Thoracic aorta (tissue), 2 donors: ENCODE measurements at places on chromosomes 13 and 19. TPM values are rescaled to one million over a fixed set of nuclear protein-coding genes. Genes with fewer than 3 reads are reported as not detected.

Gene TTC9B
- not detected for total RNA-seq

Gene LRFN3
- 26.7 TPM for total RNA-seq

Gene PSG2
- total RNA-seq: not detected

Gene LENG9
- 14.4 TPM for total RNA-seq

Gene CGB5
- not detected for total RNA-seq

DNA sequence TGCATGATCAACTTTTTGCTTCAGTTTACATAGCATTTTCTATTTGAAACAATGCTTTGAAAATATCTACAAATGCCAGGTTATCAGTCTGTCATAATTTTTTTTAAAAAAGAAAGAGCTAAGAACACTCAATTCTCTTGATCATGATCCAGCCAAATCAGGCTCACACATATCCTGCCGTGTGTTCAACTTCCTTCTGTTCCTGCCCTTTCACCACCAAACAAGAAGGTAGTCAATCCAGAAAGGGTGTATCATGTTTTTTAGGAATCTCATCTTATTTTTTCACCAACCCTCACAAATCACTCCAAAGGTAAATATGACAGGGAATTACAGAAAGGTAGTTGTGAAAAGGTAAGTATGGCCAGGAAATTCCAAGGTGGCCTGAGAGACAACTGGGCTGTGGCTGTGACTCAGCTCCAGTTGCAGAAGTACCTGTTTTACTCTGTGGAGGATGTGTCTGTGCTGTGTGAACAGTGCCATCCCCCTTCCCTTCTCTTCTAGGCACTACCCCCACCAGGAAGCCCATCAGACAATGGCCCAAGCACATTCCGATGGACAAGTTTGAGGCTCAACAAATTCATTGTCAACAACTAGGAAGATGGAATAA, 138.8 kb upstream of the GJB6 start:
- no peak overlapping the region for H3K4me3 ChIP-seq
- H3K36me3 ChIP-seq: no peaks in the 10 kb centered on the region
- no peak overlapping the region for H3K27ac ChIP-seq

DNA sequence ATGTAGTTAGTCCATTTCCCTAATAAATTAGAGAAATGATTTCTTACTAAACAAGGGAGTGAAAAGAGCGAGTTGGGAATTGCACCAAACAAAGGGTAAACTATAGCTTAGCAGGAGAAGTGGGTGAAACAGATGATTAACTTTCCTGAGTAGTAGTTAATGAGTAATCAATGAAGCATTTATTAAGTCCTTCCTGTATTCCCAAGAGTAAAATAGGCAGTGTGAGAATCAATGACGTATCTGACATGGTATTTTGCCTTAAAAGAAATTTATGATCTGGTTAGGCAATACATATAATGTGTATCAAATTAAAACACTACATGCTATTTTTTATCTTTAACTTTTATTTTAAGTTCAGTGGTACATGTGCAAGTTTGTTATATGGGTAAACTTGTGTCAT, 142.8 kb downstream of the KLF5 start:
- H3K27ac ChIP-seq: no peak overlapping the region
- no peak overlapping the region for H3K4me3 ChIP-seq
- H3K36me3 ChIP-seq: no peaks in the 10 kb centered on the region
- no peak for DNase-seq
- H3K4me1 ChIP-seq: no peaks in the 10 kb centered on the region

GRCh38 chr13:109154146-109154545, 524.7 kb downstream of the MYO16 start:
- no peaks in the 10 kb centered on the region for H3K36me3 ChIP-seq
- no peak for DNase-seq

- H3K36me3 ChIP-seq: peaks cover 4% of the 10 kb centered on the region
- H3K4me1 ChIP-seq: peaks cover 40% of the 10 kb centered on the region
- DNase-seq: no peak
- no peak overlapping the region for H3K27ac ChIP-seq
- no peaks in the 10 kb centered on the region for H3K27me3 ChIP-seq
These were observed 6.9 kb upstream of the ZNF580 start for GRCh38 chr19:55633861-55634260.

- H3K4me3 ChIP-seq: no peak overlapping the region
- H3K4me1 ChIP-seq: no peaks in the 10 kb centered on the region
- H3K27me3 ChIP-seq: no peaks in the 10 kb centered on the region
These were observed 768 bp upstream of the CYSLTR2 start for GRCh38 chr13:48652851-48653471.

DNA sequence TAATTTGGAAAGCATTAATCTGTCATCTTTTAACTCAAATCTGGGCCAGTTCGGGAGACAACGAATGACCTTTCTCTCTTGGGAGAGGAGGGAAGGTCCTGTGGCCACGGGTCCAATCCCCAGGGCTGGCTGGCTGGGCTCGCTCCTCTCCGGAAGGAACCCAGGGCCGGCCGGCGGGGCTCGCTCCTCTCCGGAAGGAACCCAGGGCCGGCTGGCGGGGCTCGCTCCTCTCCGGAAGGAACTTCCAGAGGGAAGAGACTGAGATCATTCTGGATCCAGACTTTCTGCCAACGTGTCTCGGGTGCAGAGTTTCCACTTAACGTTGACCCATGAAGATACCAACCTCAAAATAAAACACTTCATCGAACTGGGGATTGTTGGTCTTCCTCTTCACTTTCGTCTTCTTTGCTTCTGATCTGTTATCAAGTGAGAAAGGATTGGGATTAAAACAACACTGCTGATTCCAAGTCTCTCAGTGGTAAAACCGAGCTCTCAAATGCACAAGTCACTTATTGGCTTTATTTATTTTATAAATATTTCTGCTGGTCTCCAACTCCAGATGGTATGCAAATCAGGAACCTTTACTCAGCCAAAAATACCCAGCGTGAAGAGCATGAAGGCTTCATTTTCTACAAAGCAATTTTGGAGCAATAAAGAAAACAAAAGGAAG, 53.3 kb upstream of the C13orf46 start:
- H3K27ac ChIP-seq: peak overlapping the region; percentile 70
- peaks cover 22% of the 10 kb centered on the region for H3K4me1 ChIP-seq
- peaks cover 22% of the 10 kb centered on the region for H3K36me3 ChIP-seq
- no peak for DNase-seq
- peak overlapping the region; percentile 61 for H3K4me3 ChIP-seq
- H3K27me3 ChIP-seq: no peaks in the 10 kb centered on the region

- H3K27ac ChIP-seq: peak overlapping the region; percentile 89
- no peaks in the 10 kb centered on the region for H3K36me3 ChIP-seq
- peak overlapping the region; percentile 78 for H3K4me3 ChIP-seq
- no peak for DNase-seq
- no peaks in the 10 kb centered on the region for H3K27me3 ChIP-seq
These were observed 2.0 kb downstream of the LRCH1 start for GRCh38 chr13:46554951-46555350.

GRCh38 chr19:5331790-5332189, 8.8 kb downstream of the PTPRS start:
- no peak for DNase-seq
- H3K27ac ChIP-seq: no peak overlapping the region
- H3K27me3 ChIP-seq: no peaks in the 10 kb centered on the region
- no peak overlapping the region for H3K4me3 ChIP-seq

DNA sequence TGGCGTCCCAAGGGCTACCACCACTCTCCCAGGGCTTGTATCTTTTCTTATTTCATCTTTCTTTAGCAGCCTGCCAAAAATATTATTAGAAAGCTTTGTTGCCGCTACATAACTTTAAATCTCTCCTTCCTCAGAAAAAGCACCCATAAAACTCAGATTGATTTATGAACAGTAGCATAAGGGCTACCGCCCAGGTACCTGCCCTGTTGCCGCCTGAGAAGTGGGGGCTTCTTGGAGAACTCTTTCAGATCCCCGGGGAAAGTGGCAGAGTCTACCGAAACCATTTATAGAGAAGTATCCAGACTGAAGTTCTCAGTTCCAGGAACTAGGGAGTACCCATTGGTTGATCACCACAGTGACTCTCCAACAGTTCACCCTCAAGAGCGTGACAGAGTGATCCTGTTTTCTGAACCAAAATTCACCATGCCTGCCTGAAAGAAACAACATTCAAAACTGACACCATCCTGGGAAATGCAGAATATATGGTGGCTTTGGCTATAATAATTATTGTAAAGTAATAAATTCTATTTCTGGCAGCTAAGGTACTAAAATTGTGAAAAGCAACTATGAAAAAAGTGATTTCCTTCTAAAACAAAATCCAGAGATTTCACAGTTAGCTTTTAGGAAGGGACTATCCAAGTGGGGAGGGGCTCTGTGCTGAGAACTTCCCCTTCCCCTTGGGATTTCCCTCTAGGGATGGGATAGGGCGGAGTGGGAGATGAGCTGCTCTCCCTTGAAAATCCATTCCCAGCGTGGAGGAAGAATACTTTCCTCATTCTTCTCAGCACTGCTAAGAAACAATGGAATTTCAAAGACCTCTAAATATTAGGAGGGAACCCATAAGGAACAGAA, 877 bp upstream of the N4BP2L1 start:
- H3K27me3 ChIP-seq: no peaks in the 10 kb centered on the region
- DNase-seq: no peak
- H3K36me3 ChIP-seq: no peaks in the 10 kb centered on the region
- H3K4me1 ChIP-seq: peaks cover 13% of the 10 kb centered on the region
- H3K4me3 ChIP-seq: peak overlapping the region; percentile 85

- H3K4me1 ChIP-seq: no peaks in the 10 kb centered on the region
- no peaks in the 10 kb centered on the region for H3K27me3 ChIP-seq
- no peak overlapping the region for H3K27ac ChIP-seq
- H3K36me3 ChIP-seq: no peaks in the 10 kb centered on the region
- DNase-seq: no peak
- no peak overlapping the region for H3K4me3 ChIP-seq
These were observed 397.7 kb downstream of the TDRD3 start for GRCh38 chr13:60794751-60795150.

DNA sequence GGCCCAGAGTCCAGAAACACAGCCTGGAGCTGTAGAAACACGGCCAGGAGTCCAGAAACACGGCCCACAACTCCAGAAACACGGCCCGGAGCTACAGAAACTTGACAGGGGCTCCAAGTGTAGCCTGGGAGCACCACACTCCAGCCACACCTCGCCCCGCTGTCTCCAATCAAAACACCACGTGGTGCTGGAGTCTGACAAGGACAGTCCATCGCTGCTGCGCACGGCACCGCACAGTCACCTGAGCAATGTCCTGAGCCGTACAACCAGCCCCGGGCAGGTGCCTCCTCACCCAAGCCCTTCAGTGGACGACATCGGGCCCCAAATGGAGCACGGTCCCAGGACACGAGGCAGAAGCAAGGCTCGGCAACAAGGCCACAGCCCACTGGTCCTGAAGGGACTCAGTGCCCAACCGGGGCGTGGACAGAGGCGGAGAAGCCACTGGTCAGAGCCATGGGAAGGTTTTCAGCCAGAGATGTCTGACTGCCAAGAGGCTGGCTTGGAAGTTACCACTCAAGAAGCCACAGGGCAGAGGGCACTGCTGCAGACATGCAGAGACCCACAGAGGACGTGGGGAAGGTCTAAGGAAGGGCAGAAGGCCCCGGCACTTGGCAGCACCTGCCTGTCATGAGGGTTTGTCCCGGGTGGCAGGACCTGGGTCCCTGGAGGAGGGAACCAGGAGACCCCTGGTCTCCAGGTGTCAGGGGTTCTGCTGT, 19.7 kb upstream of the PLPP2 start:
- DNase-seq: no peak
- H3K4me1 ChIP-seq: no peaks in the 10 kb centered on the region
- H3K4me3 ChIP-seq: peak overlapping the region; percentile 11
- H3K36me3 ChIP-seq: peaks cover 53% of the 10 kb centered on the region
- no peaks in the 10 kb centered on the region for H3K27me3 ChIP-seq
